NK-92 treated with Interleukin-12 subunit alpha and Interleukin-12 subunit beta, amount 100 ng/mL, for 24 hours (cell line): ENCODE measurements at places on chromosomes 6 and 20.

- DNase-seq = no peak
Measured at GRCh38 chr20:33443006-33443511, 504 bp downstream of the SNTA1 start.

GRCh38 chr20:57682184-57683101 lies 27.4 kb downstream of the PMEPA1 start:
- DNase-seq = no peak

- DNase-seq = no peak
Measured at GRCh38 chr6:16671302-16672289, 89.7 kb downstream of the ATXN1 start.

- DNase-seq = no peak
Measured at GRCh38 chr6:131693384-131693783, 7.8 kb downstream of the OR2A4 start.

GRCh38 chr20:16051968-16052367 lies 521.3 kb downstream of the KIF16B start:
- no peak for DNase-seq

- no peak for DNase-seq
Measured at GRCh38 chr6:57085471-57085870, 4.5 kb upstream of the ZNF451 start.

GRCh38 chr20:37238935-37239451 lies 22.6 kb downstream of the GHRH start:
- no peak for DNase-seq

DNA sequence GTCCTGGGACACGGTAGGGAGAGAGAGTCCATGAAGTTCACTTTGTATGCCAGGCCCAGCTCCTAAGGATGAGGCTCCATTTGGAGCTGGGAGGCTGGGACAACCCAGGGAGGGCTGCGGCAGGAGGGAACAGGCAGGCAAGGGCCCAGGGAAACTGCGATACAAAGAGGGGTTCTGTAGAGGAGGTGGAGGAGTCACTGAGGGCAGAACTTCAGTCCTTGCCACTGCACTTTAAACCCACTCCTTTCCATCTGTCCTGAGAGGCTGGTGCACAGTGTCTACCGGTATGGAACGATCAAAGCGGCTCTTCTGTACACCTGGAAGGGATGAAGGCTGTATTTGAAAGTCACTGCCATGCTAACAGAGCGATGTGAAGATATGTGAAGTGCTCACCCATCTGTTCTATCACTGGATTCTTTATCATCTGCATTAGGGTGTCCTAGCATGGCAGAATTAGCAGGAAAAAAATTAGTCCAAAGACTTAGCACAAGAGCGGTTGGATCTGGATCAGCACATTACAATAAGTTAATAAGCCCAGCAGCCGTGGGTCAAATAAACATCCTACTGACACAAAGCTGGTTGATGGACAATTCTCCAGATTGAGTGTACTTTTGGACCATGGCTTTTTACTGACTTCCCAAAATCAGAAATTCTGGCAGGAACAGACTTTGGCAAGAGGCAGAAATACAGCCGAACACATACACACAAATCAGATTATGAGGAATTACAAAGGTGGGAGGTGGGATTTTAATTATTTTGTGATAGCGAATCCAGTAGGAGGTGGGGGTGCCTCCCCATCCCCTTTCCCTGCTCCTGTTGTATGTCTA lies 20.9 kb upstream of the ZFAND3 start:
- DNase-seq = no peak

DNA sequence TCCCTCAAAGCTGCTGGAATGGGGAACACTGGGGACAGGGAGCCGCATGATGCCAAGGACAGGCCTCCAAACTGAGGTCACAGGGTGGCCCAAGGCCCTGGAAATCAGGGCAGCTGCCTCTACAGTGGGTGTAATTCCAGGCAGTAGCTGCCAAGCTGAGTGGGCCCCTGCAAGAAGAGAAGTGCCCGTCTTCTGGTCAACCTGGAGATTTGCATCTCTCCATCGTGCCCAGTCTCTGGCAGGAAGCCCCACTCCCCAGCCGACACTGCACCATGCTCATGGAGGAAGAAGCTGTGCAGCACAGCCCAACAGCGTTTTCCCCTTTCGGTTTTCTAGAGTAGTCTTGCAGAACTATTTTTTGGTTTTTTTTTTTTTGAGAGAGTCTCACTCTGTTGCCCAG lies 2.2 kb upstream of the FAM209A start:
- DNase-seq = no peak

- no peak for DNase-seq
Measured at GRCh38 chr6:11331111-11331510, 98.6 kb upstream of the NEDD9 start.

GRCh38 chr6:4775494-4776130 lies 592 bp upstream of the CDYL start:
- no peak for DNase-seq

DNA sequence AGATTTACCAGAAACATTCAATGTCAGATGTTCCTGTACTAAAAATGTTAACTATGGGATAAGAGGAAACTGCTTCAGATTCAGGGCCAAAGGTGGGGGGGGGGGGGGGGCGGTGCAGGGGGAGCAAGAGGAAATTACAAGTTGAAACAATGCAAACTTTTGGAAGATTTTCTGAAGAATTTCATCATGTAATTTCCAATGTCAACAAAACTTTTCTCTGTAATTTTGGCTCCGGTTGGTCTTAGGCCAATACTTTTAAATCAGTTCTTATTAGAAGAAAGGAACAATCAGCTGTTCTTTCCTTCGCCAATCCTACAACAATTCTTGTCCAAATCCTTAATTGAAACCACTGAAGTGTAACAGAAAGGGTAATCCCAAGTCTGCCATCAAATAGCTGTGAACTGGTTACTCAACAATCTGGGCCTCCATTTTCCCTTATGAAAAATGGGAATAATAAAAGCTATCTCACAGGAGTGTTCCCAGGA lies 13.1 kb downstream of the UQCC1 start:
- no peak for DNase-seq

DNA sequence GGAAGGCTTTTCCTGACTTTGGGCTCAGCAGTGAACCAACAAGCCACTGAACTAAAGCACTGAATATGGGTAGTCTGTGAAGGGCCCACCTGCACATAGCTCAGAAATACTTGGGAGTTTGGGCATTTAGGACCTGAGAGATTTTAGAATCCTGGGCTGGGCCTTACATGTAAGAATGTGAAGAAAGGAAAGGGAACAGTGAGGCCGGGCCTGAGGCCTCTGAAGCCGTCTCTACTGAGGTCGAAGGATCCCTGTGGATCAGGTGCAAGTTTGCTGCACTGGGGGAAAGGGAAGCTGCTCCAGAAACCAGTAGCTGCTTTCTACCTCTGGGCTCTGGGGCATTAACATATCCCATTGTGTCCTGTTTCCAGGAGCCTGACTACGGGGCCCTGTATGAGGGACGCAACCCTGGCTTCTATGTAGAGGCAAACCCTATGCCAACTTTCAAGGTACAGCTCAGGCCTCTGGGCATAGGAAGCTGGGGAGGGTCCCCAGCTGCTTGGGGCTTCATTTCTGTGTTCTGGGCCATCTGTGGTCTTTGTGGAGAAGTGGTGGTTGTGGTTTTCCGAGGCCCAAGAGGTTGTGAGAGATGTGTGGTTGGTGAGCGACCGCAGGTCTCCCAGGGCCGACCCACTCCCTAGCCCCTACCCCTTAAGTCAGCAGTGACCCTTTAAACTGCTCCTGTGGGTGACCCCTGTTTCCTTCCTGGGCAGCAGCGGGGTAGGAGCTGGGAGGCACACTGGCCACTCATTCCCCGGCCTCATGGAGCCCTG lies 30.3 kb downstream of the PLCG1 start:
- no peak for DNase-seq

GRCh38 chr20:44488551-44488950 lies 12.9 kb downstream of the TTPAL start:
- DNase-seq = no peak

- DNase-seq = no peak
Measured at GRCh38 chr6:138377844-138378243, at the start of gene SMIM28. Gene SMIM28, plus strand, starts transcription at chr6:138377905. Its CDS starts 168 bp downstream, at chr6:138378073.
